ENCODE measurements at places on chromosomes 13 and 19.

GRCh38 chr13:53004573-53004972 lies 24.0 kb upstream of the OLFM4 start:
- no peak for DNase-seq

DNA sequence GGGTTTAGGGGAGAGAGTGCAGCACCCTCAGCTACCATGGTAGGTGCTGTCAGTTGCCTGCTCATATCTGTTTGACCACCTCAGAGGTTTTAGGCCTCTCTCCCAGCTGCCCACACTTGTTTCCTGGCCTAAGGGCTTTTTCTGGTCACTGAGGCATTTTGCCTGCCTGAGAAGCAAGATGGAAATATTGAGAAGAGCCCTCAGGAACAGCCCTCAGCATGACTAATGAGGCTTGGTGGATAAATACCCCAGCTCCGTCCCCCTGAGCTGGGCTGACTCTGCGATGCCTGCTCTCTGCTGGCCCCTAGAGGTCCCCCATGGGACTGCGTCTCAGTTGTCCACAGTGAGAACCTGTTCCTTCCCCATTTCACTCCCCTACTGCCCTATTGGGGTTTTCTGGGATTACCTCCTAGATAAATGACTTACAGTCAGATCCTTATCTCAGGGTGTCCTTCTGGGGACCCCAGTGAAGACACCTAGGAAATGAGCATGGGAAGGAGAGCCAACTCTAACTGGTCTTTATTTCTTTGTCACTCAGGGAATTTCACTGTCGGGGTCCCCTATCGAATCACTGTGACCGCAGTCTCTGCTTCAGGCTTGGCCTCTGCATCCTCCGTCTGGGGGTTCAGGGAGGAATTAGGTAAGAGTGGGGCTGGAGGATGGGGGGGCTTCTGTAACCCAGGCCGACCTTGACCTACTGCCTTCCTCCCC lies 13.3 kb downstream of the PALM3 start:
- DNase-seq, result peak; percentile 81

GRCh38 chr19:45056831-45057230 lies 18.0 kb downstream of the CLASRP start:
- no peak for DNase-seq

- DNase-seq, result peak; percentile 39
Measured at GRCh38 chr19:6668691-6669090, 1.3 kb downstream of the TNFSF14 start.

- no peak for DNase-seq
Measured at GRCh38 chr13:40152145-40152544, 496.7 kb downstream of the COG6 start.

DNA sequence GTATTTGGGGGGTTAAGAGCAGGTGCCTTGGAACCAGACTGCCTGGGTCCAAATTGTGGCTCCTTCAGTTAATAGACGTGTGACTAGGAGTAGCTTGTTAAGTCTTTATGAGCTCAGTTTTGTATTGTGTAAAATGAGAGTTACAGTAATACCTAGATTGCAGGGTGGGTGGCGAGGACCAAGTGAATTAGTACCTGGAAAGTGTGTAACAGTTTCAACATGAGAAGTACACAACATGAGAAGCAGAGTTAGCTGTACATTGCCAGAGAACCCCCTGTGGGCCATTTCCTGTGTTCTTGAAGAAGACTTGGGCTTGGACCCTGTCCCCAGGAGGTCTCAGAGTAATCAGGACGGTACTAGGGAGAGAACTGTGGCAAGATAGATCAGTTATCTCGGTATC lies 36.8 kb downstream of the PPP2R1A start:
- DNase-seq, result no peak

- DNase-seq, result no peak
Measured at GRCh38 chr13:110637747-110638146, 22.4 kb downstream of the NAXD start.

GRCh38 chr13:98328511-98328910 lies 151.4 kb upstream of the RNF113B start:
- no peak for DNase-seq

DNA sequence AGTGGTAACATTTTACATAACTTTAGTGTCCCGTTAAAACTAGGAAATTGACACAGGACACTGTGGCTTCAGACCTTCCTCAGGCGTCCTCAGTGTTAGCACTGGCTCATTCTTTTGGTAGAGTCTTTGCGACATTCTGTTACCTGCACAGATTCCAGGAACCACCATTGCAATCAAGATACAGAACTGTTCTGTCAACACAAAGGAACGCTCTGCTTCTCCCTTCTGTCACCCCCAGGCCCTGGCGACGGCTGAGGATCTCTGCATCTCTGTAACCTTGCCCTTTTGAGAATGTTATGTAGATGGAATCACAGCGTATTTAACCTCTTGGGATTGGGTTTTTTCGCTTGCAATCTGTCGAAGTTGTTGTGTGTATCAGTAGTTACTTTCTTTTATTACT lies 22.6 kb downstream of the KDM4B start:
- DNase-seq, result no peak

GRCh38 chr19:58553799-58554493 lies 959 bp downstream of the CHMP2A start:
- DNase-seq, result no peak

GRCh38 chr13:101416181-101417042 lies at the start of gene NALCN:
Gene NALCN (minus strand): TSS chr13:101416508. CDS start chr13:101399126, 17,382 bp downstream.
- no peak for DNase-seq

GRCh38 chr19:2549701-2550191 lies 73.8 kb downstream of the GADD45B start:
- DNase-seq, result no peak

- DNase-seq, result no peak
Measured at GRCh38 chr19:41932720-41933332, 4.6 kb upstream of the ERFL start.

GRCh38 chr13:53953183-53953582 lies 924.6 kb downstream of the OLFM4 start:
- DNase-seq, result no peak

DNA sequence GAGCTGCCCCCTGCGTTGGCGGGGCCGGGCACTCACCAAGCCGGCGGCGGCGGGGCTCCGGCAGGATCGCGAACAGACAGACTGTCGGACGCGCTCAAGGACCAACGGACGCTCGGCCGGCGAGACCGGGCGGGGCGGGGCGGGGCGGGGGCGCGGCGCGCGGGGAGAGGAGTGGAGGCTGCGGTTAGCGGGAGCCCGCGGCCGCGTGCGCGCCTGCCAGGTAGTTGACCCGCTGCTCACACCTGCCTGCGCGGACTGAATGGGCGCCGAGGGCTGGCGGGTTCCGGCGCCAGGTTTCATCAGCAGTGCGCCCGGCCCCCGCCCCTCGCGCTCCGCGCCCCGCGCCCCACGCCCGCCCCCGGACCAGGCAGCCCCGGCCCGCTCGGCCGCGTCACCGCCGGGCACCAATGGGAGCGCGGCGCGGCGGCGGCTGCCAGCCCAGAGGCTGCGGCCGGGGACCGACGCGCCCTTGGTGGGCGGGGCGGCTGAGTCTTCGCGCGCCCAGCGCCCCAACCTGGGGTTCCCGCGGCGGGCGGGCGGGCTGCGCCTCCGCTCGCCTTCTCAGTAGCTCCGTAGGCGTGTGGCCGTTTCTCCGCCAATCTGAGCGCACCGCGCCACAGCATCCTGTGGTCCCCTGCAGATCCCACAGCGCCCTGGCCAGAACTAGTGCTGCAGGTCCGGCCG lies at the start of gene SLC7A1:
TSS of gene SLC7A1 (minus strand) at position 309 of the 684 bp plus-strand sequence. CDS start 59,500 bp downstream, outside the sequence.
- peak; percentile 86 for DNase-seq

DNA sequence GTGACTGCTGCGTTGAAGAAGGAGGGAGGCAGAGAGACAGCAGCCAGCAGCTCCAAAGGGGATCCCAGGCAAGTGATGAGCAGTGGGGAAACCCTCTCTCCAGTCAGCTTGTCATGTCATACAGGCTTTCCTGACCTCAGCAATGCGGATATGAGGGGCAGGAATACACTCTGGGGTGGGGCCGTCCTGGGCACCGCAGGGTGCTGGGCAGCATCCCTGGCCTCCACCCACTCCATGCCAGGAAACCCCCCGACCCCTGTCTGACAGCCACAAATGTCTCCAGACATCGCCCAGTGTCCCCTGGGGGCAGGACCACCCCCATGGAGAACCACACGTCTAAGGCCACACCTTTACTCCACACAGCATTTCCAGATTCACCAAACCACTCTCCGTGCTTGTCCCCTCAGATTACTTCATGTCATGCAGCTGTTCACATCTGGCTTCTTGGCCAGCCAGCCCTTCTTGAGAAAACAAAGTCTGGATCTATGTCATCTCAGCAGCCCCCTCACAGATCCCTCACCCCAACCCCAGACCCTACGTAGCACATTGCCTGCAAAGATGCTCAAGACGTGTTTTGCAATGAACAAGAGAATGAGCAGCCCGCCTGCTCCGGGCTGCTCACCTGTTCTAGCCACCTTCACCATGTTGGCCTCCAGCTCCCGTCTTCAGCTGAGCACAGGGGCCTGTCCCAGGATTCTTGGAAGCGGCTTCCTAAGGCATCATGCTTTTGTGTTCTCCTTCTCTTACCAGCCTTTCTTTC lies 46.5 kb downstream of the RFX2 start:
- no peak for DNase-seq

GRCh38 chr19:49081273-49081672 lies 4.0 kb upstream of the SNRNP70 start:
- no peak for DNase-seq

- DNase-seq, result no peak
Measured at GRCh38 chr19:8105471-8105870, 43.9 kb downstream of the FBN3 start.

DNA sequence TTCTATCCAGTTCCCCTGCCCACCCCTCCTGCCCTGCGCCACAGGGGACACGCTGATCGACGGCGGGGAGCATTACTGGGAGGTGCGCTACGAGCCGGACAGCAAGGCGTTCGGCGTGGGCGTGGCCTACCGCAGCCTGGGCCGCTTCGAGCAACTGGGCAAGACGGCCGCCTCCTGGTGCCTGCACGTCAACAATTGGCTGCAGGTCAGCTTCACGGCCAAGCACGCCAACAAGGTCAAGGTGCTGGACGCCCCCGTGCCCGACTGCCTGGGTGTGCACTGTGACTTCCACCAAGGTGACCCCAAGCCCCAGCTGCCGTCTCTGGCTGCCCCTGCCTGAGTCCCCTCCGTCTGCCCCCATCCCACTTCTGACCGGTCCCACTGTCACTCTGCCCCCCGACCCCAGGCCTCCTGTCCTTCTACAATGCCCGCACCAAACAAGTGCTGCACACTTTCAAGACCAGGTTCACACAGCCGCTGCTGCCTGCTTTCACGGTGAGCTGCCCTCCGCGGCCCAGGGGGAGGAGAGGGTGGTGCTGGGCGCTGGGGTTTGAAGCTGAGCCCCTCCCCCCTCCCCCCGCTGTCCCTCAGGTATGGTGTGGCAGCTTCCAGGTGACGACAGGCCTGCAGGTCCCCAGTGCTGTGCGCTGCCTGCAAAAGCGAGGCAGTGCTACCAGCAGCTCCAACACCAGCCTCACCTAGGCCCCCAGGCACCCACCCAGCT lies 15.5 kb downstream of the STAP2 start:
- no peak for DNase-seq

DNA sequence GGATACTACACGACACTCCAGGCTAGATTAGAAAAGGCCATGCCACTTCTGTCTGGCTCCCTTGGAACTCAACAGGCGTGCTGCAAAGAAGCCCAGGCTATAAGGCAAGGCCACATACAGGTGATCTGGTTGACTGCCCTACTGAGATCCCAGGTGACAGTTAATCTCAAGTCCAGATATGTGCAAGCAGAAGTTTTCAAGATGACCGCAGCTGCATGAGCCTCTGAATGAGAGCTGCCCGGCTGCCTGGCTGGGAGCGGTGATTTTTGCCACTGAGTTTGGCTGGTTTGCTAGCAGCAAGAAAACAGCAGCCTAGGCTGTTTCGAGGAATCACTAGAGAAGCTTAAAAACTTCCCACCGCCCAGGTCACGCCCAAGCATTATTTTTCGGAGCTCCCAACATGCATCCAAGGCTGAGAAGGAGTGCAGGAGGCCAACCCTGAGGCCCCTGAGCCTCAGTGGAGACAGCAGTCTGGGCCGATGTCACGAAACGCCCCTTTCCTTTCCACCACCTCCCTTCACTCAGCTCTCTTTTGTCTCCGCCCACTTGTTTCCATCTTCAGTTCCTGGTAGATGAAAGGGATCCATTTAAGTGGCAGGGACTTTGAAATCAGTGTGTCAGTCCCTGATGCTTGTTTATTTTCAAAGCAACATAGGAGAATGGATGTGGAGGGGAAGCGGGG lies 14.0 kb upstream of the URI1 start:
- no peak for DNase-seq

GRCh38 chr13:100668408-100668807 lies 6.2 kb downstream of the TMTC4 start:
- no peak for DNase-seq

DNA sequence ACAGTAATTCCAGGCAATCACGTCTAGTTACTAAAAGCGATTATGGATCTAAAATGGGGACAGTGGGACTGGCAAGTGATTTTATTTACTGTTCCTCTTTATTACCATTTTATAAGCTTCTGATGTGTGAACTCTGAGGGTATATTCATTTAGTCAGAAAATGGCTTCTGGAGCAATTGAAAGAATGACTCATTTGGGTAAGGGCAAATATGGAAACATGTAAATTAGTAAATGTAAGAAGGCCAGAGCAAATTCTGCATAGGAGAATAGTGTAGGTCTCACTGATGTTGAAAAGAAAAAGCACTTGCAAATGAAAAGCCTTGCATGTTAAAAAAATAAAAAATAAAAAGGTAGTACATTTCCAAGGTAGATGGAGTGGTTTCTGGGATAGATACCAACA lies 262.2 kb downstream of the KLF5 start:
- no peak for DNase-seq

DNA sequence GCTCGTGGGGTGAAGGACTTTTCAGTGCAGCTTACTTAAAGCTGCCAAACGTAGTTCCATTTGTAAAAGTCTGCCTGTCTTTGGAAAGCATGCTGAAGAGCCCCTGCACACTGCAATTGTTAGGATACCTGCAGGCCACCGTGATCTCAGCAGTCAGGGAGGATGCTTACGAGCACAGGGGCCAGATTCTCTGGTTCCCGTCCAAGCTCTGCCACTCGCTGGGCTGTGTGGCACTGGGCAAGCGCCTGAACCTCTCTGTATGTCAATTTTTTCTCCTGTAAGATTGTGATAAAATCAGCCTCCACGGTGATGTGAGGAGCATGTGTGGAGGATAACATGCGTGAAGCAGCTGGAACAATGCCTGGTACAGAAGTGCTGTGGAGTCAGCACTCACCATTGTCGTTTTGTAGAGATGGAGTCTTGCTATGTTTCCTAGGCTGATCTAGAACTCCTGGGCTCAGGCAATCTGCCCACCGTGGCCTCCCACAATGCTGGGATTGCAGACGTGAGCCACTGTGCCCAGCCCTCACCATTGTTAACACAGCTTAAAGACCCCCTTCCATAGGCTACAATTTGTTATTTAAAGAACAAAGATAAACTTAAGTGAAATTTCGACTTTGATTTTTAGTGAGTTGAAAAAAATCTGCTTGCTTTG lies 3.5 kb downstream of the ADPRHL1 start:
- DNase-seq, result no peak

- no peak for DNase-seq
Measured at GRCh38 chr19:46955813-46956371, 63.7 kb upstream of the NPAS1 start.

- peak; percentile 61 for DNase-seq
Measured at GRCh38 chr19:17385878-17386611, 8.0 kb downstream of the CCDC194 start.

DNA sequence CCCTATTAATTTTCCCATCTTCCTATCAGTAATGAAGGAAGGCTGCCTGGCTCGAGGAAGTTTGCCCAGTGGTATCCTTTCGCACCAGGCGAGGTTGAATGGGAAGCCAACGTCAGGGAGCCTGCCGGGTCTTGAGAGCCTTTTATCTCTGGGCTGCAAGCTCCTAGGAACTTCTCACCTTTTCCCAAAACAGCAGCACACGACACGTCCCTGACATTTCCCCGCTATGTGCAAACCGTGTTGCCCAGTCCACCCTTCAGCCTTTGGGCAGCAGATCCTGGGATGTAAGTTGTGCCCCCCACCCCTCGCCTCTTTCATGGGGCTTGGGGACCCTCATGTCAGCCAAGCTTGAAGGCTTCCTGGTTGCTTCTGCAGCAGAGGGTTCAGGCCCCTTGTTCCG lies 179.1 kb downstream of the ZNF536 start:
- no peak for DNase-seq
